ENCODE measurements at places on chromosomes 16 and 17.

DNA sequence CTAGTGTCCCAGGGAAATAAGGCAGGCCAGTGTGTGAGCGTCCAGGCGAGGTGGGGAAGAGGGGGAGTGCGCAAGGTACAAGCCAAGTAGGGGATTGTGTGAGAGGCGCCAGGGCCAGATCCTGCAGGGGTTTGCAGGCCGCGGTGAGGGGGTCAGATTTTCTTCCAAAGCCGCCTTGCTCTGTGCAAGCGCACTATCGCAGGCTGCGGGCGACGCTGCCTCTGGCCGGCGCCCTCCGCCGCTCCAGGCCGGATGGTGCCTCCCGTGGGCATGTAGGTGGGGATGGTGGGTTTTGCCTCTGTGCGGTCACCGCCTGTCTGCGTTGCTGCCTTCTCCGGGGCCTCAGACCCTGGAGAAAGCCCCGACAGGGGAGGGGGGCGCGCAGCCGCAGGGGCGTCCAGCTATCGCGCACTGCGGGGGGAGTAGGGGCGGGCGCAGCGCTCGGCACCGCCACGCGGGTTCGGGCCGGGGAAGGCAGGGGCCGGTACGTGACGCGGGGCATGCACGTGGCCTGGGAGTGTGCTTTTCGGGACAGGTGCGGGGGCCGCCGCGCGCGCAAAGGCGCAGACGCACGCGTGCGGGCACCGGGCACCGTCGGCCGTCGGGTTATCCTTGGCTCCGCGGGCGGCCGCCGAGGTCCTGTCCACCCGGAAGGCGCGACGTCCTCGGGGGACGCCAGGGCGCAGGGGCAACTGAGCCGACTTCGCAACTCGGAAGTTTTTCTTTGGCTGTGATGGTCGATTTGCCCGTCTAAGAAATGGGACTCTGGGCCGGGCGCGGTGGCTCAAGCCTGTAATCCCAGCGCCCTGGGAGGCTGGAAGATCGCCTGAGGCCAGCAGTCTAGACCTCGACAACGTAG, 1.1 kb upstream of the HAPSTR1 start:
- peak; percentile 57 for DNase-seq

DNA sequence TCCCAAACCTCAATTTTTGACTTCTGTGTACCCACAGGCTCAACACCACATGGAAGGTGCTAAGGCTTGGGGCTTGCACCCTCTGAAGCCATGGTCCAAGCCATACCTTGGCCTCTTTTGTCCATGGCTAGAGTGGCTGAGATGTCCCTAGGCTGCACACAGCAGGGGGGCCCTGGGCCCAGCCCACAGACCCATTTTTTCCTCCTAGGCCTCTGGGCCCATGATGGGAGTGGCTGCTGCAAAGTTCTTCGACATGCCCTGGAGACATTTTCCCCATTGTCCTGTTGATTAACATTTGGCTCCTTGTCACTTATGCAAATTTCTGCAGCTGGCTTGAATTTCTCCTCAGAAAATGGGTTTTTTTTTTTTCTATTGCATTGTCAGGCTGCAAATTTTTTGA, 47.0 kb downstream of the TBC1D26 start:
- DNase-seq, result no peak

DNA sequence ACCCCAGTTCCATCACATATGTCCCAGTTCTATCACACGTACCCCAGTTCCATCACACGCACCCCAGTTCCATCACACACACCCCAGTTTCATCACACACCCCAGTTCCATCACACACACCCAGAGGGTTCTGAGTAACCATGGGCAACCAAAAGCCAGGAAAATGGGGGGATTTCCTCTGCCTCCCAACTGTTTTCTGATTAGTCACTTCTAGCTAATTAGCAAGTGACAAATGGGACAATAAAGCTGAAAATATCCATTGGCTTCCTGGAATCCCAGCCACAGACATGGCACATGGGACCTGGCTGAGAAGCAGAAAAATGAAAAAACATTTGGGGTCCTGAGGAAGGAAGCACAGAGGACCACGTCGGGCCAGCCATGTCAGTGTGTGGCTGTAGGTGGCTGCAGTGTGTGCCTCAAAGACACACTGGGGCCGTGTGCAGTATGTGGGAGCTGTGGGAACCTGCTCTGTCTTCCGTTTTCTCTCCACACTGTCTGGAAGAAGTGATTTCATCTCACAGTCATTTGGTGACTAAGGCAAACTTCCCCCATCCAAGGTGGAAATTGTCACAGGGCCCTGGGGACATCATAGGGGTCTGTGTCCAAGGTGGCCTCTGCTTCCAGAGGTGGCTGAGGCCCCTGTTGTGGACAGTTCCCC, 106.7 kb downstream of the CMIP start:
- no peak for DNase-seq

GRCh38 chr17:28811651-28812090, 30.9 kb downstream of the FAM222B start:
- DNase-seq, result peak; percentile 53

- no peak for DNase-seq
These were observed 3.1 kb downstream of the KCNJ2 start for GRCh38 chr17:70172449-70172848.

DNA sequence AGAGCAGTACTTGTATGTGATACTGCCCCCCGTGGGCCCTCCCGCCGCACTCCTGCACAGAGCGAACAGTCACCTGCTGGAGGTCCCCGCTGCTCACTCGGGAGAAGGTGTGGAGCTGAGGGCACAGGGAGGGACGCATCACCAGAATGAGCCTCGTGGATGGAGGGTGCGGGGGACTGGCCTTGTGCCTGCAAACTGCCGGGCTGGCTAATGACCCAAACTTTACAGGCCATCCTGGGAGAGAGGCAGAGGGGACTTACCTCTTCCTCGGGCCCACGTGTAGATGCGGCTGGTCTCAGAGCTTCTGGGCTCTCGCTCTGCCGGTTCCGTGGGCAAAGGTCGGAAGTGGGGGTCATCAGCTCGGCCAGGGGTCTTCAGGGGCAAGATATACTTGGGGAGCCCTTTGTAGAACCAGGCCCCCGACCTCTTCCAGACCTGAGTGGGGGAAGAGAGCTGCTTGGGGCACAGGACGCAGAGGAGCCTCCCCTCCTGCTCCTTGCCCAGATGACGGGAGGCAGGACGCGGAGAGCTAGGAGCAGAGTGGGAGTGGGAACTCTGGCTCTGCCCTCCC, 65.5 kb upstream of the DOC2B start:
- no peak for DNase-seq

- no peak for DNase-seq
These were observed 31.5 kb downstream of the AXIN2 start for GRCh38 chr17:65529761-65530522.

GRCh38 chr16:50739031-50739430, 2.9 kb upstream of the CYLD start:
- DNase-seq, result no peak

GRCh38 chr17:58217766-58218165, 1.3 kb downstream of the MKS1 start:
- DNase-seq, result no peak

- DNase-seq, result no peak
These were observed 920.3 kb upstream of the GOT2 start for GRCh38 chr16:59654455-59654854.

DNA sequence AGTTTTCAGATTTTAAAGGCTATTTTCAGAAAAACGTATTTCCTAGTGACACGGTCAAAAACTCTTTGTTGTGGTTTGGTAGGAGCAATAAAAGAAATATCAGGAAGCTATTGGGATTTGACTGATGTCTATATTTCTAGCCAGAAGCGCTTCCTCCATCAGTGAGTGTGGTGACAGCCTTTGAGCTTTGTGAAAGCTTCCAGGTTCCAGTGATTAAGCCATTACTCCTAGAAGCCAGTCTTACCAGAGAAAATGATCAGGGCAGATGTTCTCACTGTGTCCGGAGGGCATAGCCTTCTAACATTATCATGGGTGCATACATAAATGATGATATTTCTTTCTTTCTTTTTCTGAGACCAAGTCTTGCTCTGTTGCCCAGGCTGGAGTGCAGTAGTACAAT, 39.6 kb downstream of the MAP2K6 start:
- DNase-seq, result no peak

- DNase-seq, result no peak
These were observed 231.5 kb upstream of the ZFHX3 start for GRCh38 chr16:73279451-73279850.

DNA sequence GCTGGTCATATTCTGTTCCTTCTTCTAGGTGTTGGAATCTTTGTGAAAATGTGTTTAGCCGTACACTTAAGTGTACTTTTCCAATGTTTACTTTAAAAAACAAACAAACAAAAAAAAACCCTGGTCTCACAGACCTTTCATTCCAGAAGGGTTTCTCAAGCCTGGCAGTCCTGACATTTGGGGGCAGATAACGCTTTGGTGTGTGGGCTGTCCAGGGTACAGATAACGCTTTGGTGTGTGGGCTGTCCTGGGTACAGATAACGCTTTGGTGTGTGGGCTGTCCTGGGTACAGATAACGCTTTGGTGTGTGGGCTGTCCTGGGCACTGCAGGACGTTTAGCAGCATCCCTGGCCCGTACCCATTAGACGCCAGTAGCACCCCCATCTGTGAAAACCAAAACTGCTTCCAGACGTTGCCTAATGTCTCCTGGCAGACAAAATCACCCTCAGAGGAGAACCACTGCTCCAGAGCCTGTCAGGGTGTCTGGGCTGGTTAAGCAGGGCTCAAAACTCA, 15.2 kb upstream of the FLCN start:
- DNase-seq, result no peak

- DNase-seq, result no peak
These were observed 13.4 kb downstream of the ITPRIPL2 start for GRCh38 chr16:19127205-19127604.

GRCh38 chr16:85393674-85394451, 219.3 kb upstream of the GSE1 start:
- peak; percentile 87 for DNase-seq

DNA sequence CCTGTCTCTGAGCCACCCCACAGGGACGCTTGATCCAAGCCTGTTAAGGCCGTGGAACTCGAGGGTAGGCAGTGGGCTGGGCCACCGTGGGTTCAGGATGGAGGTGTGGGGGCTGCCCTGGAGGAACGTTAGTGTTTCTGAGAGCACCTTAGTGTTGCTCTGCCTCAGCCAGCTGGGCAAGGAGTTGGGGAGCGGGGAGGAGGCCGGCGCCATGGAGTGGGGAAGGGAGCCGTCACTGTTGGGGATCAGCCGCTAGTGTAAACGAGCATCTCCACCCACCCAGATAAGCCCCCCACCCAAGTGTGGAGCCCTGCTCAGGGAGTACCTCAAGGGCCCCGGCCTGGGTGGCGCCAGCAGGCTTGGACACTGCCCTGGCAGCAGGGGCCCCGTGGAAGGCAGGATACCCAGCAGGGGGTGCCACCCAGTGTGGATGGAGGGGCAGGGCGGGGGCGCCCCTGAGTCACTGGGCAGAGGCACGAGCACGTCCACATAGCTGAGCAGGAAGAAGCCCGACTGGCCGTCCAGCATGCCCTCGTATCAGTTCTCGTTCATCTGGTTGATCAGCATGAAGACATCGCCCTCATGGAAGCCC, 98.6 kb downstream of the KPNA2 start:
- no peak for DNase-seq

- DNase-seq, result no peak
These were observed 14.9 kb downstream of the CDH16 start for GRCh38 chr16:66903544-66904427.

DNA sequence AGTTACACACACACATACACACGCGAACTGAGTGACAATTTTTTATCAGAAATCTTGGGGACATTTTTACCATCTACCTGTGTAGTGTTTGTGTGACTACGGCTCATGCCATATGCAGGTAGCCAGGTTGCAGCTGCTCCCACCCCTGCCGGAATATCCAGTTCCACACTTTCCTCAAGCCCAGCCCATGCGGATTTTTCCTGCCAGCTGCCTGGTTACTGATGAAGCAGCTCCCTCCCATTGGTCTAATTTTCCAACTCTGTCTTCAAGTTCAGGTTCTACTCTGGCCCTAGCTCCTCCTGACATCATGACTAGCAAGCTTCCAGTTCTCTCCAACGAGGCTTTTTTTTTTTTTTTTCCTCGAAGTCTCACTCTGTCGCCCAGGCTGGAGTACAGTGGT, 4.8 kb downstream of the GSG1L2 start:
- peak; percentile 79 for DNase-seq

DNA sequence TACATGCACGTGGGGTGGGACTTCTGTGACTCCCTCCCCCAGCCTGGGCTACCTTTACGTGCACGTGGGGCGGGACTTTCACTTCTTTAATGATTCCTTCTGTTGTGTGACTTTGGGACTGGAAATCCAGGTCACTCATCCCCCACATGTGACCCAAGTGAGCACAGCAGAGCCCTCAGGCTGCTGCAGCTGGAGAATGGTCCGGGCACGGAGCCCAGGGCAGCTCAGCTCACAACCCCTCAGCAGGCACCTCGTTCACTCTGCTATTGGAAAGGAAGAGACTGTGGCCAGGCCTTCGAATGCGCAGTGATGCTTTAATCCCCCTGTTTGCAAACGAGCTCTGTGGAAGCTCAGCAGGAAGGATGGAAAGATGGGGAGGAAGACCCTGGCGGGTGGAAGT, 14.7 kb downstream of the DBNDD1 start:
- no peak for DNase-seq

DNA sequence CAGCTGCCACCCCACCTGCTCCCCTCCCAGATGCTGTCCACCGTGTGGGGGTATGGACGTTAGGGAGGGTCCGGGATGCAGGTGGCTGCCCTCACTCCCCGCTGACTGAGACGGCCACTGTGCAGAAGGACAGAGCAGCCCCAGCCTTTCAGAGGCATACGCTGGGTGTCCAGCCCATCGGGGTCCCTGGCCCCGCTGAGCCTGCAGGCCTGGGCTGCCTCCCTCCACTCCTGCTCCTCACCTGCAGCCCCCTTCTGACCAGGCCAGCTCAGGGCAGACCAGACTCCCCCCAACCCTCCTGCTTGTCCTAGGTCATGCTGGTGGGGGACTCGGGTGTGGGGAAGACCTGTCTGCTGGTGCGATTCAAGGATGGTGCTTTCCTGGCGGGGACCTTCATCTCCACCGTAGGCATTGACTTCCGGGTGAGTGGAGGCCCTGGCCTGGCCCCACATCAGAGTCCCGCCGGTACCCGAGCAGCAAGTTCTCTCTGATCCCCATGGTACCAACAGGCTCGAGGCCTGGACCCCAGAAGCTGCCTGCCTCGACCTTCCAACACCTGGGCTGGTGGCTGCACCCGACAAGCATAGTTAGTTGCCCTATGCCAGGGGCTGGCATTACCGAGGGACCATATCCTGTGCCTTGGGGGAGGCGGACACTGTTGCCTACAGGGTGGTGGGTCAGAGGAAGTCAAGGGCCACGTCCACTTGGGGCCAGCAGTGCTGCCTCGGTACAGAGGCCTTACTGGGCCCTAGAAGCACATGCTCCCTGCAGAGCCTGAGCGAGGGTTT, 1.4 kb downstream of the RAB26 start:
- DNase-seq, result no peak

Data from hepatocyte (in vitro differentiated cells).